ENCODE measurements at places on chromosomes 6 and 20.

GRCh38 chr6:3733321-3733925, 18.1 kb downstream of the PXDC1 start:
- no peak for DNase-seq

- DNase-seq = peak; percentile 18
These were observed 74.2 kb downstream of the EZR start for GRCh38 chr6:158744986-158745430.

DNA sequence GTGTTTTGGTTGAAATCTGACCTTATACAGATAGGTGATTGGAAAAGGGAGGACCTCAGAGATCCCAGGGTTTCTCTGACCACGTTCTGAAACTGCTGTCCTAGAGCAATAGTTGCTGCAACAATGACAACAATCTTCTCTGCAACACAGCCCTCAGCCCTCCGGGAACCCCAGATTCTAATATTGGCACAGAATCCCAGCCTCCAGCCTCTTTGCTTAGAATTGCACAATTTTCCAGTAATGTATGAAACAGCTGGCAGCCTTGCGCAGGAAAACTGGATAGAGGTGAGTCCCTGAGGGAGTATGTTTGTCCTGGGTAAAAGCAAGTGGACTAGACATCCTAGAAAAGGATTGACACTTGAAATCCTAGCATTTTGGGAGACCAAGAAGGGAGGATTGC, 30.4 kb upstream of the PNRC1 start:
- DNase-seq = no peak

GRCh38 chr6:11992086-11992485, 20.0 kb upstream of the HIVEP1 start:
- no peak for DNase-seq

- DNase-seq = no peak
These were observed 361.0 kb downstream of the TAF4 start for GRCh38 chr20:61704661-61705060.

Data from NCI-H2171 (cell line).